ENCODE measurements at places on chromosomes 1 and 21.

GRCh38 chr21:29149808-29150425, 19.5 kb downstream of the MAP3K7CL start:
- DNase-seq = no peak

DNA sequence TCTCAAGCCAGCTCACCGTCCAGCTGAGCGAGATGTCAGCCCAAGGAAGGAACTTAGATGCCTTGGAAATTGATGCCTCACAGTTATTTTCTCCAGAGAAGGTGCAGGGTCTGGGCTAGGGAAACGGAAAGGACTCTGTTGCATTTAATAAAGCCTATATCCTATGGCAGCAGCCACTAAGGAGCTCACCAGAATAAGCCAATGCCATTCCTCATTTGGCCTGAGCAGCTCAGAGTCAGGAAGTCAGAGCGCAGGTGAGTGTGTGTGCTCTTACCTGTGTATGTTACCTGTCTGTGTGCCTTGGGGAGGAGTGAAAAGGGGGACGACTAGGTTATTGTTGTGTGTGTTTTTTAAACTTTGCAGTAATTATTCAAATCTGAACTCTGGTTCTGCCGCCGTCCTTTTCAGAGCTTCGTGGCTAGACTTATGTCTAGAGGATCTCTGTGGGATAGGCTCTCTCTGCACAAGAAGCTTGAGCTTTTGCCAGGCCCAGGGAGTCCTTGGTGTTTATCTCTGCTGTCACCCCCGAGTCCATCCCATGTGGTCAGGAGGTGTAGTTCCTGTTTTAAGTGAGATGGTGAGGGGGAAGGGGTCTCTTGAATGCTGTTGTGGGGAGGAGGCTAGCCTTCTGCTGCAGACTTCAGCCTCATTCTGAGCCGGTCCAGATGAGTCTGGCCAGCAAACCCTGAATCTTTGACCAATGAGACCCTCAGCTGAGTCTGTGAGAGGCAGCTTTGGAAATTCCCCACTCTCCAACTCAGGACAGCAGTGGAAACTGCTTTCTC, 2.4 kb downstream of the TMCC2 start:
- DNase-seq = no peak

- no peak for DNase-seq
These were observed 17.2 kb upstream of the MEF2D start for GRCh38 chr1:156517748-156518147.

DNA sequence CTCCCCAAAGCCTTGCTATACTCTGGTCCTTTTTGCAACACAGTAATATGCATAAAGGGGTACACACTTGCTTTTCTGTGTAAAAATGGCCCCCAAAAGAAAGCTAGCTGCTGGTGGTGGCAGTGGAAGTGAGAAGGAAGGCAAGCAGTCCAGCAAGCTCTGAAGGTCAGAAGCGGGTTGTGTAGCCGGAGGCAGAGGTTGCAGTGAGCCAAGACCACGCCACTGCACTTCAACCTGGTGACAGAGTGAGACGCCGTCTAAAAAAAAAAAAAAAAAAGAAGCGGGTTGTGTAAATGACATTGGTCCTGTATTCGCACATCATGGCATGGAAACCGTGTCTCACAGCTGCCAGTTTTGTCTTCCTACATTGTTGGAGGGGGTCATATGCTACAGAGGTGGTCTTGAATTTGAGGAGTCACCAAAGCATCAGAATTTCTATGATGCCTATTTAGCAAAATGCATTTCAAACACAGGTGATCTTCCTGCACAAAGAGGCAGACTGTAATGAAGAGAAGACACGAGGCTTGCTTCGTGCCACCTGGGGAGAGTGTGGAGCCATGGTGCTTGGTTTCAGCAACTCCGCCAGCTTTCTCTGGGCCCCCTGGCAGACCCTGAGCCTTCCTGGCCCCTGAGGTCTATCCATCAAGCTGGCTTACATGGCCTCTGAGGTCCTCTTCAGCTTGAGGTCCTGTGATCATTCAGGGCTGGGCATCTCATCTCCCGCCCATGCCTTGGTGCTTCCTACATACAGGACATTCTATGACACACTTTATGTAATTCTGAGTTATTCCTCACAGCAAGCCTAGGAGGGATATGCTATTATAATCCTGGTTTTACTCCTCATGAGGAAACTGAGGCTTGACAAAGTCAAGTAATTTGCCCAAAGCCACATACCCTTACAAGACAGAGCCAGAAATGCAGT, 71.0 kb downstream of the TOMM20 start:
- no peak for DNase-seq

- no peak for DNase-seq
These were observed 53.5 kb downstream of the RGS13 start for GRCh38 chr1:192689459-192689858.

DNA sequence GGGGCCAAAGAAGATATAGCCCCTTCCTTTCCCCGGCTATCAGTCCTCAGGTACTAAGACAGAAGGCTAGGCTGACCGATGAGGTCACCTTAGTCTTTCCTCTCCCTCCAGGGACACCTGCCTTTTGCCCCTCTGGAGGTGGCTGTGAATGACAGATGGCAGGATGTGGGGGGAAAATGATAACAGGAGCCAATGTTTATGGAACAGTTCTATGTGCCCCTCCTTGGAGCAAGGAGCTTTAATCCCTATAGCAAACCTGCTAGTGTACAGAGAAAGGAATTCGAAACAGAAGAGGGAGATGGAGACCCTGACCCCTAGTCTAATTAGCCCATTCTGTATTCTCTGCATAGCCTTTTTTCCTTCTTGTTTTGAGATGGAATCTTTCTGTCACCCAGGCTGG, 28.1 kb downstream of the SERINC2 start:
- no peak for DNase-seq

GRCh38 chr1:28885472-28885877, 28.9 kb upstream of the EPB41 start:
- no peak for DNase-seq

- no peak for DNase-seq
These were observed 238.2 kb downstream of the NRIP1 start for GRCh38 chr21:14826630-14827029.

DNA sequence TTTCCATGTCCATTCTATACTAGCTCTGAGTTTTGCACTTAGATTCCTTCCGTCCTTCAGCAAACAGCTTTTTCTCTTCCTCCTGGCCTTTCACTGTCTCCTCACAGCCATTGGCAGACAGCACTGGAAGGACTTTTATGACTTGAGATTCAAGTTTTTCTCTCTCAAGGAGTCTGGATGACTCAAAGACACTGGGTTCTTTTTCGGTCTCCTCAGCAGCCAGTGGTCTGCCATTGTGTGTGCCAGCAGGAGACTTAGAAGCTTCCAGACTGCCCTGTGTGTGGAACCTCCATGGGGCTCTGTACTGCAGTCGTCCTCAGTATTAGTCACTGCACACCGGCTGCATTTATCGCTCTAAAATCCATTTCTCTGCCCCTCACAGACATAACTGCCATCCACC, 30.5 kb downstream of the NTNG1 start:
- no peak for DNase-seq

DNA sequence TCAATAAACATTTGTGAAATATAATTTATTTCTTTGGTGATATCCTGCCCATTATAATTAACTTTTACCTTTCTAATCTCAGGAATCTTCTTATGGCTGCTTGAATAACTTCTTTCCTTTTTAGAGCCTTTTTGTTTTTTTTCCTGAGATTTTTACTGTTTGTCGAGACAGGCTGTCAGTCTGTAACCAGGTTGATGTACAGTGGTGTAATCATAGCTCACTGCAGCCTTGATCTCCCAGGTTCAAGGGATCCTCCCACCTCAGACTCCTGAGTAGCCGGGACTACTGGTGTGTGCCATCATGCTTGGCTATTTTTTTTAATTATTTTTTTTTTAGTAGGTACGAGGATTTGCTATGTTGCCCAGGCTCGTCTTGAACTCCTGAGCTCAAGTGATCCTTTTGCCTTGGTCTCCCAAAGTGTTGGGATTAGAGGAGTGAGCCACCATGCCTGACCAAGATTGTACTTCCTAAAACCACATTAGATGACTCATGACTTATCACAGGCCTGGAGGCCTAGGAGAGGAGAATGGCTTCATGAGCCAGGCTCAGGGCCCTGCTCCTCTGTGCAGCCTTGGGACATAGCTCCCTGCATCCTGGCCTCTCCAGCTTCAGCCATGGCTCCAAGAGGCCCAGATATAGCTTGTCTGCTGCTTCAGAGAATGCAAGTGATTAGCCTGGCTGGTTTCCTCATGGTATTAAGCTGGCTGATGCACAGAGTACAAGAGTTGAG, 48.6 kb downstream of the CTH start:
- no peak for DNase-seq
